ENCODE measurements at places on chromosomes 2 and 18. TPM values are rescaled to one million over a fixed set of nuclear protein-coding genes. Genes with fewer than 3 reads are reported as not detected.

DNA sequence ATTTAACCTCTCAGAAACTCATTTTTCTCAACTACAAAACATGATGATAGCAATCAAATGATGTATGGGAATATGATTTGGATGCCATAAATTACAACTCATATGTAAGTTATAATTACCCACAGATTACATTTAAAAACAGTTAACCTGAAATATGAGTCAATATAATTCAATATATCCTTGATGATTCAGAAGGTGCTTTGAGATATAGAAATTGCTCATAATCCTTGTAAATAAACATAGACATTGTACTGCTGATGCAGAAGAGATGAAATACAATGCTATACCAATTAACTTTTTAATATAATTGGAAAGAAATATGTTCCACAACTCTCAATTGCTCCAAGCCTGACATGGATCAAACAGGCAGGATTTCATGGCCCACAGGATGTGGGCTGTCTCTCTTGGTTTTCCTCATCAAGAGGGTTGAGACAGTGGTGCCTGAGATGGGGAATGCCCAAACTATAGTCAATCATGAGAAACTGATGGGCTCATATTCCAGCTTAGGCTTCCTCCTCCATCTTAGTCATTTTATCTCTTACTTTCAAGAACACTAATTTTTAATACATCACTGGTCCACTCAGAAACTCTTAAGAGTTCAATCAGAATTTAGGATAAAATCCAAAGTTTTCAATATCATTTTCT lies 49.4 kb downstream of the NCKAP5 start:
- H3K36me3 ChIP-seq = no peaks in the 10 kb centered on the region
- no peaks in the 10 kb centered on the region for H3K27me3 ChIP-seq
- H3K27ac ChIP-seq = no peak overlapping the region
- DNase-seq = no peak
- no peak overlapping the region for H3K4me3 ChIP-seq

Gene AAMP
- total RNA-seq = 62.7 TPM

Gene CDH19
- not detected for total RNA-seq

Gene KLHL41
- total RNA-seq = 0.27 TPM

- no peak within 1 kb of the TSS for H3K27ac ChIP-seq
- no peaks in the 10 kb centered on the region for H3K36me3 ChIP-seq
- peaks cover 83% of the 10 kb centered on the region for H3K27me3 ChIP-seq
- H3K4me1 ChIP-seq = peaks cover 40% of the 10 kb centered on the region
Measured at GRCh38 chr2:176122683-176123410, at the start of gene HOXD9. TSS of gene HOXD9 (plus strand) at chr2:176122719. CDS start at chr2:176122769, 50 bp downstream.

Gene ALLC
- not detected for total RNA-seq

DNA sequence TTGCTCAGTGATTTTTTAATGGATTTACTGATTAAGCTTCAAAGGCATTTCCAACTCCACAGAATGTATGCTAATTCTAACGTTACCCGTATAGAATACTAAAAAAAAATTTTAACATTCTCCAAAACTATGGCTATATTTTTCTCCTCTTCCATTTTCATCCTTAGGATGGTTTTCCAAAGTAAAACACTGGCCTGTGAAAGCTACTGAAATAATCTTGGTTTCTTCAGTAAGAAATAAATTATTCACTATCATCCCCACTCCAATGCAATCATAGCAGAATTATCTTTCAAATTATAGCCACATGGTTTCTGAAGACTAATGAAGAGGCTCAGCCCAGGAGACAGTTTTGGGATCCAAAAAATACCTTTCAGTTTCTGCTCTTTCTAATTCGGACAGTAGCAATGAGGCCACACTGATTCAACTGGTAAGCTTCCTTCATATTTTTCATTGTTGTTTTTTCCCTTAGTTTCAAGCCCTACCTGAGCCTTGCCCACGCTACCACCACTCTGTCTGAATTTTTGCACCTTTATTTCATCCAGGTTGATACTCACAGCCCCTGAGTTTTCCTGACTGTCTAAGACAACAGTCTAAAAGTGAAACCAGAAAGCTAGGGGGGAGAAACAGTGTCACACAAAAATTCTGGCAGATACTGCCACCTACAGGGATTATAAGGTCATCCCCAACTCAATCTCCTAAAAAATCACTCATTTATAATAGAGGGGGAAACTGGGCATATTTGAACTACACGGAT lies 887.9 kb downstream of the NRXN1 start:
- no peaks in the 10 kb centered on the region for H3K27me3 ChIP-seq
- no peak overlapping the region for H3K27ac ChIP-seq
- DNase-seq = peak; percentile 8
- peak overlapping the region; percentile 20 for H3K4me3 ChIP-seq

GRCh38 chr2:141384676-141385075 lies 746.1 kb downstream of the LRP1B start:
- DNase-seq = no peak
- no peaks in the 10 kb centered on the region for H3K27me3 ChIP-seq
- no peak overlapping the region for H3K27ac ChIP-seq
- no peaks in the 10 kb centered on the region for H3K36me3 ChIP-seq
- no peaks in the 10 kb centered on the region for H3K4me1 ChIP-seq

- H3K27ac ChIP-seq = no peak overlapping the region
- no peak overlapping the region for H3K4me3 ChIP-seq
- H3K27me3 ChIP-seq = peaks cover 2% of the 10 kb centered on the region
- no peaks in the 10 kb centered on the region for H3K36me3 ChIP-seq
- no peak for DNase-seq
- H3K4me1 ChIP-seq = no peaks in the 10 kb centered on the region
Measured at GRCh38 chr2:122020377-122020776, 264.9 kb downstream of the TSN start.

- no peak overlapping the region for H3K4me3 ChIP-seq
- H3K4me1 ChIP-seq = peaks cover 46% of the 10 kb centered on the region
- no peak for DNase-seq
- peaks cover 14% of the 10 kb centered on the region for H3K36me3 ChIP-seq
- H3K27me3 ChIP-seq = no peaks in the 10 kb centered on the region
Measured at GRCh38 chr2:143251681-143252080, 122.5 kb downstream of the ARHGAP15 start.

DNA sequence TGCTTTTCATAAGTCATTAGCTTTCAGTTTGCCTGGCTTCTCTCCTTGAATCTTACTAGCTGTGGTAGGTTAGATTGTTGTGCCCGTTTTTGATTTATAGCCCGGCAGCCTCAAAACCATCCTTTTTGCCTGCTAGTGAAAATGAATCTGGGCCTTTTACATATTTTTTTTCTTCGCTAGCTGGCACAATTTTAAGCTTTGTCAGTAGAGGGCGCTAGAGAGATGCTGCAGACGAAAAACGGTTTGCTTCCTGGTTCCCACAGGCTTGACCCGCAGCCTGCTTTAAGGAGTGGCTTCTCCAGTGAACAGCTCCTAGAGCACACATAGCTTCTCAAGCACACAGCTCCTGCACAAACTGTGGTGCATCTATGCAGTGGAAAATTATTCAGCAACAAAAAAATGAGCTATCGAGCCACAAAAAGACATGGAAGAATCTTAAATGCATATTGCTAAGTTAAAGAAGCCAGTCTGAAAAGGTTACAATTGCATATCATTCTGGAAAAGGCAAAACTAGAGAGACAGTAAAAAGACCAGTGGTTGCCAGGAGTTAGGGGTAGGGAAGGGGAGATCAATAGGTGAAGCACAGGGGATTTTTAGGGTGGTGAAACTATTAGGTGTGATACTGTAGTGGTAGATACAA lies 47.9 kb downstream of the E2F6 start:
- no peak overlapping the region for H3K4me3 ChIP-seq
- H3K4me1 ChIP-seq = no peaks in the 10 kb centered on the region
- no peaks in the 10 kb centered on the region for H3K36me3 ChIP-seq
- no peaks in the 10 kb centered on the region for H3K27me3 ChIP-seq
- no peak overlapping the region for H3K27ac ChIP-seq
- DNase-seq = no peak

- H3K36me3 ChIP-seq = no peaks in the 10 kb centered on the region
- H3K27me3 ChIP-seq = peaks cover 2% of the 10 kb centered on the region
- no peak for DNase-seq
- no peak overlapping the region for H3K4me3 ChIP-seq
Measured at GRCh38 chr2:46655551-46656436, 176.4 kb downstream of the TMEM247 start.

Measured in B cell (primary cell).